ENCODE measurements at places on chromosomes 5 and 9.

DNA sequence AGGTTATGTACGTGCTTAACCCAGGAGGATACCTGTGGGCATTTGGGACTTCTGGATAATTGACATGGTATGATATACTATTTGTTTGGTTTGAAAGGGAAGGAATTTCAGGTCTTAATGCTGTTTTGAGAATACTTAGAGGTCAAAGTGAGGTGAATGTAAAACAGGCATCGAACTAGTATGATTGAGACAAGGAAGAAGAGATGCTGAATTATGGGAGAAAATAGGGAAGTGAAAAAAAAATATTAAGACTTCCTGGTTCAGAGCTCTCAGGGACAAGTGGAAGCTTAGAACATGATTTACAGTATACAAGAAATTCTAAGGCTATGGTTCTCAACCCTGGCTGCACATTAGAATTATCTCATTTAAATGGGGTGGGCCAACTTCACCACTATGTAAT lies 115.3 kb downstream of the CD180 start:
- no peaks in the 10 kb centered on the region for H3K36me3 ChIP-seq
- DNase-seq: no peak
- H3K4me1 ChIP-seq: no peaks in the 10 kb centered on the region
- H3K4me3 ChIP-seq: no peak overlapping the region

- H3K27me3 ChIP-seq: no peaks in the 10 kb centered on the region
- H3K4me1 ChIP-seq: no peaks in the 10 kb centered on the region
- H3K36me3 ChIP-seq: no peaks in the 10 kb centered on the region
- H3K27ac ChIP-seq: no peak overlapping the region
- no peak overlapping the region for H3K4me3 ChIP-seq
These were observed 34.4 kb downstream of the TTLL11 start for GRCh38 chr9:122058709-122059108.

DNA sequence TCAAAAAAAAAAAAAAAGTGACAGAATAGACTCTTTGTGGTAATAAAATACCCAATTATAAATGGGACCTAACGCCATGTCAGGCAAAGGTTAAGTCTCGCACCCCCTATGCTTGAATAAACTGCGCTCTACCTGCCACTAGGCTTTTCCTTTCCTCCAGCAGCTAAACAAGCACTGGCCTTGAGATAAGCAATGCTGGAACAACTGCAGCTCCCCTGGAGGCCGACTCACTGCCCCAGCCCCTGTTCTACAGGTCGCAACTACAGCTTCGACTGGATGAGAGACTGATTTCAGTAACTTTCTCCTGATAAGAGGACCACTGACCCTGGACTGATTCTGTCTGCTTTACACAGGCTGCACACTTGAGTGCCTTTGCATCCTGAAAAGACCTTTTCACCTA lies 210.2 kb downstream of the HSPA4 start:
- H3K4me3 ChIP-seq: no peak overlapping the region
- no peaks in the 10 kb centered on the region for H3K36me3 ChIP-seq
- H3K27me3 ChIP-seq: no peaks in the 10 kb centered on the region
- H3K27ac ChIP-seq: no peak overlapping the region
- no peaks in the 10 kb centered on the region for H3K4me1 ChIP-seq

GRCh38 chr9:116381350-116381749 lies 227.8 kb downstream of the PAPPA start:
- H3K4me3 ChIP-seq: no peak overlapping the region
- no peaks in the 10 kb centered on the region for H3K27me3 ChIP-seq
- H3K27ac ChIP-seq: no peak overlapping the region

DNA sequence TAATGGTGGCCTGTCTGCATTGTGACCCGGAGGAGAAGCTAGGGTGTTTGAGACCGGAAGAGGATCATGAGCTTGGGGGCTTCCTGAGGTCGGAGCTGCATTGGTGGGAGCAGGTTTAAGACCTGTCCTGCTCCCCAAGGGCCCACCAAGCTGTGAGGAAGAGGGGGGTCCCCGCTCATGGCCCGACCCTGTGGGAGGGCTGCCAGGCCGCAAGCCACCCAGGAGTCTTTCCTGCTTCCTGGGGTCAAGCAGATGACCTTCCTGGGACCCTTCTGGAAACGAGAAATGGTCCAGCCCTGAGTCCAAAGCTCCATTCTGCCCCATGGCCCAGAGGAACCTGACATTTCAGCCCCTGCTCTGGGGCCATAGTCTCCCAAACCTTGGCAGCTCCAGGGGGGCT lies 61.5 kb upstream of the RNU6ATAC start:
- no peak for DNase-seq
- H3K27me3 ChIP-seq: no peaks in the 10 kb centered on the region
- H3K4me1 ChIP-seq: peaks cover 43% of the 10 kb centered on the region
- H3K36me3 ChIP-seq: no peaks in the 10 kb centered on the region
- no peak overlapping the region for H3K27ac ChIP-seq

GRCh38 chr9:127403507-127404192 lies 6.7 kb downstream of the SLC2A8 start:
- no peak overlapping the region for H3K4me3 ChIP-seq
- peaks cover 36% of the 10 kb centered on the region for H3K36me3 ChIP-seq
- DNase-seq: no peak
- H3K27ac ChIP-seq: no peak overlapping the region

- DNase-seq: no peak
- no peaks in the 10 kb centered on the region for H3K27me3 ChIP-seq
- no peaks in the 10 kb centered on the region for H3K36me3 ChIP-seq
- no peak overlapping the region for H3K27ac ChIP-seq
- H3K4me3 ChIP-seq: no peak overlapping the region
These were observed 673.1 kb upstream of the KLF4 start for GRCh38 chr9:108162664-108163063.

DNA sequence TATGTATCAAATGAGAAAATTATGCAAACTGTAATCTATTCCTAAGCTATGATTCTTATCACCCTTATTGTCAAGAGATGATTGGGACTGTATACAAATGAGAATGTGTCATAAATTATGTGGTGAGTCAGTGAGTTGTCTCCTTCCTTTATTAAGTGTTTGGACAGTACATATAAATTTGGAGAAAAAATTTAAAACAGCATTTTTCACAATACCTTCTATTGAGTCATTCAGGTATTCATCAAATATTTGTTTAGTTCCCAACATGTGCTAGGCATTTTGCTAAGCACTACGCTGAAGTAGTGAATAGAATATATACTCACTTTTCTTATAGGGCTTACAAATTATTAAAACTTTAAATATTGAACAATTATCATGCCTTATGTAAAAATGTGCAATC lies 36.3 kb upstream of the PTPRD start:
- no peak for DNase-seq
- H3K36me3 ChIP-seq: no peaks in the 10 kb centered on the region
- H3K4me1 ChIP-seq: no peaks in the 10 kb centered on the region
- H3K27me3 ChIP-seq: no peaks in the 10 kb centered on the region
- H3K27ac ChIP-seq: no peak overlapping the region
